Fibroblast of skin of scalp (primary cell): ENCODE measurements at places on chromosomes 2 and 18.

DNA sequence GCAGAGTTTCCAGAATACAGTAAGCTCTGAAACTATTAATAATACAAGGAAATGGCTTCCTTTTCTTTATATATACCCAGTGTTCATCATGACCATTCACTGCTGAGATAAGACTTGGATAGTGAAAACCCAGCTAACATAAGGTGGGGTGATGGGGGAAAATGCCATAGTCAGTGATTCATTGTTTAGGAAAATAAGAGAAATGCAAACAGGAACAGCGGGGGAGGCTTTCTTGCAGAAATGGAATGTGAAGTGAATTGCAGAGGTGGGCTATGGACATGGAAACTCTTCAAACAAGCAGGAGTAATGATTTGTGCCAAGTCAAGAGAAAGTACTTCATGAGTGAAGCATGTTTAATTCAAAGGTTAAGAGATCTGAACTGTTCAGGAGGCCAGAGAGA, 519.4 kb downstream of the TDRD15 start:
- DNase-seq, result peak; percentile 1

DNA sequence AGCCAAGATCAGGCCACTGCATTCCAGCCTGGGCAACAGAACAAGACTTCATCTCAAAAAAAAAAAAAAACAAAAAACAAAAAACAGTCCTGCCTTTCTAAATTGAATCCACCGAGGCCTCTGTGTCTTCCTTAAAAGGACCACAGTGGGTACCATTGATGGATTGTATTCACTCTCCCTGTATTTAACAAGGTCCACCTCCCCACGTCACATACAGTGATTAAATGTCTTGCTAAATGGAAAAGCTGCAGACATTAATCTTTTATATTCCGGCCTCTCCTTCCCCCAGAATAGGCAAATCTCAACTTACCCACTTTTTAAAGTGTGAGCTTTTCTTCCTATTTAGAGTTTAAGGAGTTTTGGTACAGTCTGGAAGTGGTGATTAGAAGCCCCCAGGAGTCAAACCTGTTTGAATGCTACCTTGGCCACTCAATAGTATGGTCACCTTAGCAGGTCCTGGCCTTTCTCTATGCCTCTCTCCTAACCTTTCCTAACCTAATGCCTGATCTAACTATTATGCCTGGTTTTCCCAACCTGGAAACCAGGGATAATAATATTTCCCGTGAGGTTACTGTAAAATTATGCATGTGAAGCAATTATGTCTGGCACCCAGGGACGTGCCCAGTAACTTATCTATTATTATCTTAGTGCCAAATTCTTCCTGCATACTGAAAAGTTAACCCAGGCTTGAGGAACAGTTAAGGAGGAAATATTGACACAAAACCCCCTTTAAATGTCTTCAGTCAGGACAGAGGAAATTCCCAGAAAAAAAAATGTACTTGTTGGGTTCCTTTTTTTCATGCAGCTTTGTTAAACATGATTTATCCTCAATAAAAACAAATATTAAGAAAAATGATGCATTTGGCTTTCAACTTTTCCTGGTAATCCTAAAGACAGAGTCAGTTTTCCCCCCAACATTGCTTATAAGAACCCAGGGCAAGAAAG, 3.1 kb downstream of the NFE2L2 start:
- no peak for DNase-seq

- no peak for DNase-seq
These were observed 340 bp downstream of the SLC40A1 start for GRCh38 chr2:189580241-189580651.

GRCh38 chr2:18899725-18900124, 310.4 kb upstream of the NT5C1B start:
- no peak for DNase-seq

DNA sequence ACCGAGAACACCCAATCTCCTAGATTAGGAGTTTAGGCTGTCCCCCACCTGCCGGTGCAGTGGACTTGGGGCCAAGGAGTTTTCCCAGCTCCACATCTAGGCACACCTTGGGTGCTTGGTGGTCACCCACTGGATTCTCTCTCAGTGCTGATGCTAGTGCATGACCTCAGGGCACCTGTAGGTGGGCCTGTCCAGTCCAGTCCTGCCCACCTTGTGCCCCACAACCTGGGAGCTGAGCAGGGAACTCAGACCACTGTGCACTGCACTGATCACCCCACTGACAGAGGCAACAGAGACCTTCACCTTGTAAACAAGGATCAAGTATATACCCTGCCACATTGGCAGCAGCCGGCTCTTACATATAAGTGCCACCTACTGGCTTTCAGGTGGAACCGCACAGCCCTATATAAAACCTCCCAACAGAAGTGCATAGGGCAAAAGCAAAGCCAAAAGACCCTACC, 12.7 kb upstream of the CDH19 start:
- peak; percentile 2 for DNase-seq

GRCh38 chr2:120432976-120433815, 87.3 kb downstream of the INHBB start:
- no peak for DNase-seq

DNA sequence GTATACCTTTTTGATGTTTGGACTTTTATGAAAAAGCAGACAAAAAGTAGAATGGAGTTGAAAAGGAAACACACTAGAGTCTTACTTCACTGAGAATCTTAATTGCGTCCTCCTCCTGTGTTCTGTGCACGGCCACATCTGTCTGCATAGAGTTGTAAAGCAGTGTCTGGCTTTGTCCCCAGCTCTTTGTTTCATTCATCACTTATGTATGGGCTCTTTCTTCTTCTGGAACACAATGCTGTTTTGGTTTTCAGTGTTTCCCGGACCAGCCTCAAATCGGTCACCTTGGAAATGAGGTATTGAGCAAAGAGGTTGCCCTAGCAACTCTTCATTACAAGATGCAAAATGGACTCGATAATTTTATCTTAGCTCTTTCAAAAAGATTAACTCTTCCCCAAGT, 104.3 kb upstream of the CNGA3 start:
- DNase-seq, result no peak

DNA sequence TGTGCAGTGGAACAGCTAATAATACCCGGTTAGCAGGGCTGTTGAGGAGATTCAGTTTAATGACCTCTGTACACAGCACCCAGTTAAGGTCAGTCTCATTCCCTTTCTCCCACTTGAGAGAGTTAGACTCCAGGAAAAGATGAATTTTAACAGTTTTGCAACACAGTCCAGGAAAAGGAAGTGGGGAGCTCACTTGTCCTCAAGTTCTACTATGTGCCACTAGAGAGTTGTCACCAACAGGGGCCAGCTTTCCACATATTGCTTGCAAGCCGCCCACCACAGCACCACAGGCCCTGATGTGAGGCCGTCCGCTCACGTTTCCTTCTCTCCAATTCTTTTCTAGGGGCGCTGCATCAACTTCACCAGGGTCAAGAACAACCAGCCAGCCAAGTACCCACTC, 142.1 kb downstream of the GFPT1 start:
- no peak for DNase-seq

DNA sequence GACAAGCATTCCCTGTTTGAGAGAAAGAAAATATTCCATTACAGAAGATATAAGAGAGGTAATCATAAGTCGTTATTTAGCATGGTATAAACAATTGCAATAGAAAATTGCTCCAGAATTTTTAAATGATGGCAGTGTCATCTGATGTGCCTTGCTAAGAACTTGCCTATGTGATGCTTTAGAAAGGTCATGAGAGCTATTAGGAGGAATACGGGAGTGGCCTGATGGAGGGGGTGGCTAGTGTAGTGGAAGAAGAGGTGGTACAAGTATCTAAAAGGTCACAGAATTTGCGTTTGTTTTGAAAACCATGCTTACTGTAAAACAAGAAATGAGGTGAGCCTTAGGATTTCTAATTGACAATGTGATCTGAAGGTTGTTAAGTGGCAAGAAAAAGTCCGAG, 550.0 kb downstream of the TMX3 start:
- no peak for DNase-seq

DNA sequence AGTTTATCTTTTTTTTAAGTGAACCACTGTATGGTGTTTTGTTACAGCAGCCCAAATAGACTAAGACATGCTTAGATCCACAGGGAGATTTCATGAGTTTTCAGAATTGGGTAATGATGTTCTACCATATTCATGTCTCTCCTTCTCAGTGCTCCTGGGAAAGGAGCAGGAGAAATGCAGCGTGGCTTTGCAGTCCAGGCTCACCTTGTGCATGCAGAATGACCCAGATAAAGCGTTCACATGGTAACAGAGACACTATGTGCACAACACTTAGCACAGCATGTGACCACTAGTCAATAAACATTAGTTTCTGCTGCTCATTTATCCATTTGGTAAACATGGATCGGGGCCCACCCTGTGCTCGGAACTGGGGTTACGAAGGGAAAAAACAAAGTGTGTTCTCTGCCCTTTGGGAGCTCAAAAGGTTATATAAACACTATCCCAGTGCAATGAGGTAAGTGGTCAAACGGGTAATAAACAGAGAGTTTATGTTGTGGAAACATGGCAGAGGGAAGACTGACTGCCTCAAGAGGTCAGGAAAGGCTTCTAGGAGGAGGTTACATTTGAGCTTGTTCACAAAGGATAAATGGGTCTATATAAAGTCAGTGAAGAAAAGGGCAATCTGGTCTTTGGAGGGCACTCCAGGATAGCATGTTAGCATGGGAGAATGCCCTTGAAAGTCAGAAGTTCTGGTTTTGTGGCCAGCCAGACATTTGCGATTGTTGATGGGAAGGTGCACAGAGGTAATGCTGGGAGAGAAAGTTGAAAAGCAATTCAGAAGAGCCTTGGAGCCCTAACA, 299.2 kb downstream of the TDRD15 start:
- DNase-seq, result no peak

DNA sequence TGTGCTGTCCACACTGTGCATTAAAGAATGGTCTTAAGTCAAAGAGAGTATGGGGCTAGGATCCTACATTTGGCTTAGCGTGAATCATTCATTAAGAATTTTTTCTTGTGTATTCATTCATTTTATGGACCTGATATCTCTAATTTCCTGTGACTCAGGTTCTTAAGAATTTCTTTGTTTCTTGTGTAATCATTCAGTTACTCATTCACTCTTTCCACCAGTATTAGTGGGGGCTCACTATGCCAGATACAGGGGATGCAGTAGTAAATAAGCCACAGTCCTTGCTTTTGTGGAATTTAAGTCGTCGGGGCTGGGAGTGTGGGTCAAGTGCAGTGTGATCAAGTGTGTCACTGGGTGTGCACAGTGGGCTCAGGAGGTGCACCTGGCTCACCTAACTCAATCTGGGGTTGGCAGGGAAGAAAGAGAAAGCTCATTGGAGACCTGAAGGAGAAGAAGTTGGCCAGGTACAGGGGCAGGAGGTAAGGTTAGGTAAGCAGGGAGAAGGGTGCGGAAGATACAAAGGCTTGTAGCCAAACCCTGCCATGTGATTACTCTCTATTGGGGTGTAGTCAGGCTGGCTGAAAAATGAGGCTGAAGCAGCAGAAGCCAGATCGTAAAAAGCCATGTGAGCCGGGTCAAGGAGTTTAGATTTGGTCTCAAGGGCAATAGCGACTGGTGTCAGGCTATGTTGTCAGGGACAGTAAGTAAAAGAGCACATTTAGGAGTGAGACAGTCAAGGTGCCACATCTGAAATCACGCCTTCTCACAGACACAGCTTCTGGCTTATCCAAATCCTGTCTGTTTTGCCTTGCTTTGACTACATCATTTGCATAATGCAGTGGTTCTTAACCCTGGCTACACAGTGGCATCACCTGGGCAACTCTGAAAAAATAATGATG, 67.2 kb downstream of the KCTD1 start:
- peak; percentile 88 for DNase-seq

GRCh38 chr2:152114366-152114765, 15.5 kb upstream of the CACNB4 start:
- DNase-seq, result no peak

GRCh38 chr2:134218930-134219658, 34.8 kb upstream of the MGAT5 start:
- no peak for DNase-seq

- no peak for DNase-seq
These were observed 225.6 kb downstream of the CYP26B1 start for GRCh38 chr2:71922091-71922490.

DNA sequence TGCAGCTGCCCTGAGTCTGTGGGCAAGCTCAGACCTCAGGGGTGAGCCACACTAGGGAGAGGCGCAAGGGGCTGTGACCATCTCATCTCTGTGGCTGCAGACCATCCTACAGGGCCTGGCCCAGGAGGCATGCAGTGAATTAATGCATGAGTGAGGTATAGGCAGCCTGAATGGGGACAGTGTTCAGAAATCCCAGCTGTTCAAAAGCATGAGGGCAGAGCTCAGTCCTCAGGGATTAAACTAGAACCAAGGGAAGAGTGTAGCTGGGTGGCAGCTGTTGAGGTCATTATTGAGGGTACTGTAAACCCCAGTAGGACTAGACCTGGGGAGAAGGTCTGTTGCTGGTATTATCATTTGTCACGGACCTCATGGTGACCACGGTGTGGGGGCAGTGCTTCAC, 17.0 kb downstream of the TMEM177 start:
- DNase-seq, result no peak

GRCh38 chr18:26574958-26575864, 26.9 kb upstream of the KCTD1 start:
- peak; percentile 76 for DNase-seq

DNA sequence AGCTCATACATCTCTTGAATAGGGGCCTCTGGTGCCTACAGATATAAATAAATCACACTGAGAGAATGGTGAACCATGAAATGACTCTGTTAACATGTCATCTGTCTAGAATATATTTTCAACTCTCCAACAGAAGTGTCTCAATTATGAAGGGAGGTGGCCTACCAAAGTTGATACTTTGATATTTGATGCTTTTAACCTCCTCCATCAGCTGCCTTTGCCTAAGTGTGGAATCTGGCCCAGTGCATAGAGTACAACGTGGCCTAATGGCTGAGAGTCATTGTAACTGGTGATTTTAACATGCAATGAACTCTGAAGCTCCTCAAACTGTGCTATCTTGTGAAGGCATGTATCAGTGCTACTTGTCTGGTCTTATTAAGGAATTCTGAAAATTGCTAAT, 93.4 kb downstream of the MYO3B start:
- DNase-seq, result no peak

GRCh38 chr2:28666496-28667184, 85.0 kb upstream of the PPP1CB start:
- no peak for DNase-seq

- no peak for DNase-seq
These were observed 306.0 kb upstream of the RAB12 start for GRCh38 chr18:8303151-8303755.

DNA sequence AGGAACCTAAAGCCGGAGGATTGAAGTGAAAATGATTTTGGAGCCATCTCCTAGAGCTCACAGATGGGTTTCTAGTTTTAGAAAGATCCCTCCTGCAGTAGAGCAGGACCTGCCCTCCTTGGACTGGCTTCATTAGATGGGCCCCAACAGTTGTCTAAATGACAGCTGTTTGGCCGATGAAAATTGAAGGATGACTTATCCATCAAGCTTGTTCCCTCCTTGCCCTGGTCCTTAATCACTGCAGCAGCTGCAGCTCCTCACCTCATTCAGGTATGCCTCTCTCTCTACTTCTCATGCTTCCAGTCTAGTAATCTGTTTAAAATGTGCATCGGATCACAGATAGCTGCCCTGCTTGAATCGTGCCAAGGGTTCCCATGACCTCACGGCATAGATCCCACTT, 677.6 kb downstream of the BCL11A start:
- DNase-seq, result no peak

DNA sequence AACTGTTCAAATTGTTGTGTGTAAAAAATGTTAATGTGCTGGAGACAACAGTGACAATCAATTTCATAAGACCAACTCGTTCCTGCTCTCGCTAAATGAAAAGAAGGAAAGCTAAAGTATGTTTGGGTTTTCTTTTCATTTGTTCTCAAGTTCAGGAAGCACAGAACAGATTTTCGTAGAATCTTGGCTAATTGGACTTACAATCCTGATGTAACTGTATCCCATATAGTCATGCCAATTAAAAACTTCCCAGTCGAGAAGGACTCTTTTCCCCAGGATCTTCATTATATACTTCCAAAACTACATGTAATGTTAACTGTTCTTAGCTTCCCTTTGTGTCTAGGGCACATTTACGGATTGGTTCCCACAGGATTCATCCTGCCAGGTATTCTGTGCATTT, 135.4 kb upstream of the ITGB6 start:
- DNase-seq, result no peak
